Vagina (tissue), 2 donors: ENCODE measurements at places on chromosomes 11 and 22. TPM values are rescaled to one million over a fixed set of nuclear protein-coding genes. Genes with fewer than 3 reads are reported as not detected.

GRCh38 chr11:1827931-1828330 is 6.9 kb upstream of the SYT8 start:
- no peak for DNase-seq

DNA sequence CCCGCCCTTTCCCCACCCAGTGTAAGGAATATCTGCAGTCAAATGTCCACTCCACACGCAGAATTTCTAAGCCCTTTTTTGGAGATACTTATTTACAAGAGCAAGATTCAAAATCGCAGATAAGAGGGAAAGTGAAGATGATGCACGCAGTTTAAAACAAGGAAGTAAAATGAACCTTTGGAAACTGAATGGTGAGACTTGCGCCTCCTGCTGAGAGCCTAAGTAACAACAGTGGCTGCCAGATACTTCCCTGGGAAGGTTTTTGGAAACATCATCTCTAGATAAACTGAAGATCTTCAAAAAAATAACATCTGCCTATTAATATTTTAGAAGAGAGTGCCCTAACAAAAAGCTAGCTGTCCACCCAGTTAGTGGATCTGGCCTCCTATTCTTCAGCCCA is 963.1 kb upstream of the FAT3 start:
- DNase-seq: no peak

GRCh38 chr11:134224710-134225664 is 516 bp downstream of the VPS26B start:
- DNase-seq: no peak

- DNase-seq: no peak
These were observed 90.8 kb upstream of the CD82 start for GRCh38 chr11:44474702-44475101.

DNA sequence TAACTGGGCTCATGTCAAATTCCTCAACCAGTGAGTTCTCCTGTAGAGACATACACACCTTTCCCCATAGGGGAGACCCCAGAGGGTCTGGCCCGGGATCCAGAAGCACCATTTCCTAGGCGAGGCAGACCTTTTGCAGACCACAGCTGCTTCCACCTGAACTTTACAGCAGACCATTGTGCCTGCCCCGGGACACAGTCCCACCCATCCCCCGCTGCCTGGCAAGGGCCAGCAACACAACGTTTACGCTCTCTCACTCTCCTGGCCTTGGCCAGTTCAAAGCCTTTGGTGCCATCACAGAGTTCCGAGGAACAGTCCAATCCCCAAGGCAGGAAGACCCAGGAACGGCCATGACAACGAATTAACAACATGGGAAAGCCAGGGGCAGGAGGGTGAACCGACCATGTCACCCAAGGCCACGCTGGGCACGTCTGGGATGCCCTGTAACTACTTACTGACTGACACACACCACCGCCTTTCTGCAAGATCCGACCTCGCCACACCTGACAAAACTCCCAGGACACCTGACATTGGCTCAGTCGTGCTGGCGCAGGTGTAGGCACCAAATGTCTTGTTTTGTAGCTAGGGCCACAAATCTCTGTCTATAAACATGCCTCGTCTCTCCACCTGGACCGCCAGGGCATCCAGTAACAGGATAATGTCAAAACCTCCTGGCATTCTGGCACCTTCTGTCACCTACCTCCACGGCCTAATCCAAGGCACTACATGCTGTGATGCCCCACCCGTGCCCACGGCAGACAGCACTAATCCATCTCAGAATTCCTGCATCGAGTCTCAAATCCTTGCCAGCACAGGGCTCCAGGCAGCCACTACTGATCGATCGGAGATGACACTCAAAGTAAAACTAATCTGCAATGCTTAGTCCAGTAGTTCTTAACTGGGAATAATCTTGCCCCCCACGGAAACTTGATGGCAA is 51.3 kb downstream of the MYH9 start:
- no peak for DNase-seq

DNA sequence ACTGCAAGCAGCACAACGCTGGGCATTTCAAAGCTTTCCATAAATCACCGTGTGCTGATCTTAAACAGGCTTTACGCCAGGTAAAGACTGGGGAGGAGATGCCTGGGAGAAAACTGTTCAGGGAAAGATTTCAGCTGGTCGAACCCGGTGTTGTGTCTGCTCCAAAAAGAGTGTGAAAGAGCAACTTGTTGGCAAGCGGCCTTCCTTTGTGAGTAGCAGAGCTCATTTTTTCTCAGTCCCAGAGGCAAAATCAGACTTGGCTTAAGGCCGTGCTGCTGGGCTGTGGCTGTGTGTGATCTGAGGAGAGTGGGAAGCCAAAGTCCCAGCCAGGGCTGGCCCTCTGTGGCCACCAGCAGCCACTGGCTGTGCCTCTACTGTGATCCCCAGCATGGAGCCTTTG is 75.7 kb upstream of the E2F8 start:
- DNase-seq: no peak

DNA sequence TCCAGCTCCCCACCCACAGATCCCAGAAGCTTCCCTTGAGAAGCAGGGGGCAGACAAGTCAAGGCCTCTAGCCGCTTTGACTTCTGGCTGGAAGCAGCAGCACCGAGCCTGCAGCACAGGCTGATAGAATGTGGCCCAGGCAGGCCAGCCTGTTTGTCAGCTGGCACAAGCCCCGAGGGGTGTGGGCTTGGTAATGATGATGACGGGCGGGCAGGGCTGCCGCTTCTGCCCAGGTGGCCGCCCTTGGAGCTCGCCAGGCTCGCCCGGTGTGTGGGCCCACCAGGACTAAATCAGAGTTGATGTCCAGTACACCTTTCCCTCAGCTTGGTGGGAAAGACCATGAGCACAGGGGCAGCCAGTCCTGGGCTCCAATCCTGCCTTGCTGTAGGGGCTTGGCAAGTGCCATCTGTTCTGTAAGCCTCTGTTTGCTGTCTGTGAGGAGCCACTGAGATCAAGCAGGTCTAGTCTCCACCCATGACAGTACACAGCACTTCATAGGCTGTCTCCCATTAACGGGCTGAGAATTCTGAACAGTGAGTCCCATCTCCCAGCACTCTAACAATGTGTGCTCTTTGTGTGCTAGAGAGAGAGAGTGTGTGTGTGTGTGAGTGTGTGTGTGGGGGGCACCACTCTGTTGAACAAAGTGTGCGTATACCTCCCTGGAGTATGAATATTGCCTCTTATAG is 26.8 kb downstream of the MICAL2 start:
- no peak for DNase-seq

DNA sequence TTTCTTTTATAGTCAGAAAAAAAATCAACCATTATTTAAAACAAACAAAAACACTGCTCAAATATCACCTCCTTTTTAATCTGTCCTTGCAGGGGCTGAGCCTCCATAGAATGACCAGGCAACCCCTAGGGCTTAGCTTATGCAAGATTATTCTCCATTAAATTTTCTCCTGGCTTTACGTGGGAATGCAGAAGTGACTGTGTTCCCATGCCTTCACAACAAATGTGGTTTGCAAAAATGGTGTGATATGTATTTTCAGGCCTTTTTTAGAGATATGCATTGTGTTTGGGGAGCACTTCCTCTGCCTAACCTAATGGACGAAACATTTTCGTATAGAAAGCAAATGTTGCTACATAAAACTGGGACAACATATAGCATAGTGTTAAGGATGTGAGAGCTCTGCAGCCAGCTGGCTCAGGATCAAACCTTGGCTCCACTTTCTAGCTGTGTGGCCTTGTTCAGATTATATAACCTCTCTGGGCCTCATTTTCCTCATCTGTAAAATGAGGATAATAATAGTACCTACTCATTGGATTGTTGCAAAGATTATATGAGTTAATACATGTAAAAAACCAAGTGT is 82.6 kb downstream of the PARVA start:
- no peak for DNase-seq

DNA sequence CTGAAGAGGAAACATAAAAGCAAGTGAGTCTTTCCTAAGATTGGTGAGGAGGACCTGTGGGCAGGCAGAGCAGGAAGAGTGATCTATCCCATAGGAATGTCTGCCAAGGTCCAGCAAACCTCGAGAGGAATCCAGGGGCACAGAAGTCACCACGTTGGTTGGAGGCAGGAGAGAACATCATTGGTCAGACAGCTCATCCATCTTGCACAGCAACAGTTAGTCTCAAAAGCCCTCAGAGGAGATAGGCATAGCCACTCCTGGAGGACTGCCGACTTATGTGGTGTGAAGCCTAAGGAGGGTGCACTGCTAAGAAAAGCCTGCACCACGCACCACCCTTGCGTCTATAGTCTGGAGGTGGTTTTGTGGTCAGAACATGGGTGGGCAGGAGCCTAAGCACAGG is 109.1 kb downstream of the RASSF10 start:
- no peak for DNase-seq

- no peak for DNase-seq
These were observed 158.4 kb downstream of the ATG16L2 start for GRCh38 chr11:72972496-72973128.

GRCh38 chr11:36360318-36360717 is 64.2 kb downstream of the PRR5L start:
- no peak for DNase-seq

- no peak for DNase-seq
These were observed 16.0 kb upstream of the BMAL1 start for GRCh38 chr11:13261591-13262061.

- no peak for DNase-seq
These were observed 747.9 kb downstream of the OPCML start for GRCh38 chr11:132784441-132784840.

GRCh38 chr11:28757725-28758515 is 649.7 kb downstream of the METTL15 start:
- DNase-seq: no peak

- DNase-seq: no peak
These were observed 3.0 kb downstream of the MN1 start for GRCh38 chr22:27798511-27799014.

DNA sequence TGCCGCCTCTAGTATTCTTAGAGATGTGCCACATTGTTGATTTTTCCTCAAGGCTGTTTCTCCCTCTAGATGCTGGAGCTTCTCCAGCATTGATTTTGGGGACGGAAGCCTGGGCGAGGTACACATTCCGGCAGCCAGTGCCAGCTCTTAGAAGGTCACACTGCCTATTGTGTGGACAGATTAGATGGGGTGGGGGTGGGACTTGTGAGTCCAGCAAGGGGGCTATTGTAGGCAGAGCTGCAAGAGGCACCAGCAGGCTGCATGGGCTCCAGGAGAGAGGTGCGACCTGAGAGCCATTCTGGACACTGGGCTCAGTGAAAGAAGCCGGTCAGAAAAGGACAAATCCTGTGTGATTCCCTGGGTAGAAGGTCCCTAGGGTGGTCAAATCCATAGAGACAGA is 12.4 kb downstream of the C11orf21 start:
- no peak for DNase-seq

GRCh38 chr11:111526501-111526900 is 11.9 kb downstream of the HOATZ start:
- DNase-seq: no peak

GRCh38 chr11:127471662-127472061 is 471.1 kb upstream of the KIRREL3 start:
- no peak for DNase-seq

GRCh38 chr11:36361901-36362391 is 65.9 kb downstream of the PRR5L start:
- no peak for DNase-seq

DNA sequence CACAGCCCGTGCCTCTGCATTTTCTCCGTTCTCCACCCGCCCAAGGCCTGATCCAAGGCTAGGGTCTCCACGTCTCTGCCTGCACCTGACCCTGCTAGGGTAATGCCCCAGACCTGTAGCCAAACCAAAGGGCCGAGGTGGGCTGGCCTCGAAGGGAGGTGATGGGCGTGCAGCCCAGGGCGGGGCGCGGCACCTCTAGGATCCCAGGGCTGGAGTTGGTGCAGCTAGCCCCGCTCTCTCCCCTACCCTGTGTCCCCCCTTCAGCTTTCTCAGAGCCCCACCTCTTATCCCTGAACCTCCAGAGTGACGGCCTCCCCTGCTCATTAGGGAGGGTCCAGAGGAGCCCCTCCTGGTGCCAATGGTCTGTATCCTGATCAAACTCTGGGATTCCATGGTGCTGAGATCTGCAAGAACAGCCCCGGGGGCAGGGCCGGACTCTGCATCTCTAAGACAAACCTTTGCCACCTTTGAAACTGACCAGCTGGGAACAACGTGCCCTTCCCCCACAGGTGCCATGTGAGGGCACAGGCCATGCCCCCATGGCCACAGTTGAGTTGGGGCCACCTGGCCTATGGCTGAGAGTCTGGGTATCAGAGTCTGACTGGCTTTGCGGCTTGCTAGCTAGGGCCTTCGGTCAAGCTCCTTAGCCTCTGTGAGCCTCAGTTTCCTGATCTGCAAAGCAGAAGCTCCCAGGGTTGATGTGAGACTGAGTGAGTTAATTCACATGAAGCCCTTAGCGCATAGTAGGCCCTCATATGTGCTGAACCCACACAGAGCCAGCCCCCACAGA is 23.1 kb upstream of the CBX7 start:
- DNase-seq: no peak

HTR3B gene
- total RNA-seq: not detected

PHF21B gene
- 2.2 TPM for total RNA-seq

OR5A2 gene
- not detected for total RNA-seq

PHLDB1 gene
- 119 TPM for total RNA-seq

C2CD2L gene
- total RNA-seq: 7.1 TPM

CRYAB gene
- 161 TPM for total RNA-seq

PANX3 gene
- not detected for total RNA-seq

TMA7B gene
- total RNA-seq: 1.7 TPM

OR51S1 gene
- total RNA-seq: not detected

SEPTIN3 gene
- total RNA-seq: 1.5 TPM

MRGPRX3 gene
- not detected for total RNA-seq

SLC22A12 gene
- not detected for total RNA-seq

HBD gene
- total RNA-seq: not detected

ESAM gene
- 34.9 TPM for total RNA-seq

RIC3 gene
- total RNA-seq: 17.7 TPM

CCDC87 gene
- total RNA-seq: 0.74 TPM

ACR gene
- not detected for total RNA-seq

IGF2 gene
- total RNA-seq: 56.5 TPM
